GM13977 (cell line): ENCODE measurements at places on chromosomes 3 and 15.

- no peak for DNase-seq
Measured at GRCh38 chr3:45313743-45314403, 74.5 kb upstream of the LARS2 start.

DNA sequence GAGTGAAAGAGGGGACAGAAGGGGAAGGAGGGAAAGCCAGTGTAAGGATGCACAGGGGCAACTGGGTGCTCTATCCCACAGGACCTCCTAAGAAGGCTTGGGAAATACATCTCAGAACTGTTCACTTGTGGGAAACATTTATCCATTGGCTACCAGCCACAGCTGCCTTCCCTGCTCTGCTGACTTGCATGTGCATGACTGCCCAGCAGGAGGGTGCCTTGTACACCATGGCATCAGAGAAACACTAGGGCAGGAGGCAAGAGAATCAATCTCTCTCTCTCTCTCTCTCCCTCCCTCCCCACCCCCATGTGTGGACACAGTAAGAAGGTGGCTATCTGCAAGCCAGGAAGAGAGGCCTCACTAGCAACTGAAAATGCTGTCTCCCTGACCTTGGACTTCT, 62.9 kb upstream of the ZBTB38 start:
- no peak for DNase-seq

- no peak for DNase-seq
Measured at GRCh38 chr3:21785765-21786437, 34.9 kb upstream of the ZNF385D start.

DNA sequence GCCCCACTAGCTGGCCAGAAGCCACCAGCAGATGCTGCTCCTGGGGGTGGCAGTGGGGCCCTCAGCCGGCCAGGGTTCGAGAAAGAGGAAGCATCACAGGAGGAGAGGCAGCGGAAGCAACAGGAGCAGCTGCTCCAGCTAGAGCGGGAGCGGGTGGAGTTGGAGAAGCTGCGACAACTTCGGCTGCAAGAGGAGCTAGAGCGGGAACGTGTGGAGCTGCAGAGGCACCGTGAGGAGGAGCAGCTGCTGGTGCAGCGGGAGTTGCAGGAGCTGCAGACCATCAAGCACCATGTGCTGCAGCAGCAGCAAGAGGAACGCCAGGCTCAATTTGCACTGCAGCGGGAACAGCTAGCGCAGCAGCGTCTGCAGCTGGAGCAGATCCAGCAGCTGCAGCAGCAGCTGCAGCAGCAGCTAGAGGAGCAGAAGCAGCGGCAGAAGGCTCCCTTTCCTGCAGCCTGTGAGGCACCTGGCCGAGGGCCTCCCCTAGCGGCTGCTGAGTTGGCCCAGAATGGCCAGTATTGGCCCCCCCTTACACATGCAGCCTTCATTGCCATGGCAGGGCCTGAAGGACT, 17.5 kb upstream of the APEH start:
- no peak for DNase-seq

- no peak for DNase-seq
Measured at GRCh38 chr15:28994831-28995596, 109.2 kb downstream of the APBA2 start.

GRCh38 chr3:177318559-177318958, 121.3 kb upstream of the TBL1XR1 start:
- DNase-seq = no peak

- DNase-seq = no peak
Measured at GRCh38 chr3:58025837-58026569, 17.8 kb downstream of the FLNB start.

- DNase-seq = no peak
Measured at GRCh38 chr3:132134611-132135010, 99.8 kb upstream of the CPNE4 start.

DNA sequence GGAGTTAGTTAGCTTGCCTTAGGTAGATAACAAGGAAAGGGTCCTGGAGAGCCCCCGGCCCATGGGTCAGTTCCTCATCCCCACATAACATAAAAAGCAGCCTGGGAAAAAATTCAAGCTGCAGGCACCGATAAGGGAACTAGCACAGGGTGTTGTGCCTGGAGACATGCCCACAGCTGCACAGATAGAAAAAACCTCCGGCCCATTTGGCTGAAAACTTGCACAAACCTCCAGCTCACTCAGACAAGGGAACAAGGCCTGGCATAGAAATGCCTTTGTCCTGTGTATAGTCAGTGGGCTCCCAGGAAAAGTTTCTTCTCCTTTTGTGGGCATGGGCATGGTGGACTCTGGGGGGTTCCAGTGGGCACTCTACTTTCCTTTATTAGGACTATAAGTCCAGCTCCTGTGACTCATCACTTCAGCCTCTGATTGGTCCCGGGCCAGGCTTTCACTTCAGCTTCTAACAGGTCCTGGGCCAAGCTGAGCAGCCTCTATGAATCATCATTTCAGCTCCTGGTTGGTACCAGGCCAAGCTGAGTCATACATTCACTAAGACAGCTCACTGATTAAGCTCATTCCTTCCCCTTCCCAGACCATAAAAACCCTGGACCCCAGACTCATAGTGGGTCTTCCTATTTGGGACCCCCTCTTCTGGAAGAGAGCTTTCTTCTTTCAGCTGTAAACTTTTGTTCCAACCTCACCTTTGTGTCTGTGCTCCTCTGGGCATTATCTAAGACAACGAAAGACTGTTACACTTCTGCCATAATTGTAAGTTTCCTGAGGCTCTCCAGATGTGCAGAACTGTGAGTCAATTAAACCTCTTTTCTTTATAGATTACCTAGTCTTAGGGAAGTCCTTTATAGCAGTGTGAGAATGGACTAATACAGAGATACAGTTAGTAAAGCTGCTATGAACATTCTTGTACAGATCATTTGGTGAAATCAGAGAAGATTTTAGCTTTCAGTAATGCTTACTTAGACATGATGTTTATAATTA, 348.0 kb upstream of the DPPA4 start:
- DNase-seq = no peak

GRCh38 chr3:8555725-8556472, 54.3 kb downstream of the LMCD1 start:
- DNase-seq = no peak

GRCh38 chr3:115325539-115325938, 178.5 kb upstream of the ZBTB20 start:
- DNase-seq = no peak

GRCh38 chr15:66799242-66799641, 97.2 kb downstream of the SMAD6 start:
- no peak for DNase-seq

- DNase-seq = no peak
Measured at GRCh38 chr15:67887776-67888175, 47.9 kb upstream of the RNU6-1 start.
